ENCODE measurements at places on chromosomes 6 and 20. TPM values are rescaled to one million over a fixed set of nuclear protein-coding genes. Genes with fewer than 3 reads are reported as not detected.

- DNase-seq, result no peak
Measured at GRCh38 chr20:46246559-46246958, 61.7 kb downstream of the CDH22 start.

GRCh38 chr20:63517376-63518309, 2.9 kb upstream of the PPDPF start:
- DNase-seq, result no peak

GRCh38 chr20:20365480-20366161, 2.3 kb upstream of the INSM1 start:
- no peak for DNase-seq

Gene RANBP9
- 48.0 TPM for total RNA-seq

Gene MRAP2
- 0.15 TPM for total RNA-seq

Gene BICRAL
- total RNA-seq, result 8.4 TPM

Gene HMGCLL1
- 0.17 TPM for total RNA-seq

Data from MCF 10A (cell line).